ENCODE measurements at places on chromosomes 12 and 14.

DNA sequence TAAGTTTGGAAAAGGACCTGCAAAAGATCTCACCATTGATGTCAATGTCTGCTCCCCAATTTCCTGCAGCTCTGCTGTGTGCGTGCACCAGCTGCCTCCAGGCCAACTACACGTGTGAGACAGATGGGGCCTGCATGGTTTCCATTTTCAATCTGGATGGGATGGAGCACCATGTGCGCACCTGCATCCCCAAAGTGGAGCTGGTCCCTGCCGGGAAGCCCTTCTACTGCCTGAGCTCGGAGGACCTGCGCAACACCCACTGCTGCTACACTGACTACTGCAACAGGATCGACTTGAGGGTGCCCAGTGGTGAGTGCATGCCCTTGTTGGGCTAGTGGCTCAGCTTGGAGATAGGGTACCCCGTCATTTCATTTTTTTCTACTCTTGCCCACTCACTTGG, 23.7 kb downstream of the ACVR1B start:
- DNase-seq, result peak; percentile 59

DNA sequence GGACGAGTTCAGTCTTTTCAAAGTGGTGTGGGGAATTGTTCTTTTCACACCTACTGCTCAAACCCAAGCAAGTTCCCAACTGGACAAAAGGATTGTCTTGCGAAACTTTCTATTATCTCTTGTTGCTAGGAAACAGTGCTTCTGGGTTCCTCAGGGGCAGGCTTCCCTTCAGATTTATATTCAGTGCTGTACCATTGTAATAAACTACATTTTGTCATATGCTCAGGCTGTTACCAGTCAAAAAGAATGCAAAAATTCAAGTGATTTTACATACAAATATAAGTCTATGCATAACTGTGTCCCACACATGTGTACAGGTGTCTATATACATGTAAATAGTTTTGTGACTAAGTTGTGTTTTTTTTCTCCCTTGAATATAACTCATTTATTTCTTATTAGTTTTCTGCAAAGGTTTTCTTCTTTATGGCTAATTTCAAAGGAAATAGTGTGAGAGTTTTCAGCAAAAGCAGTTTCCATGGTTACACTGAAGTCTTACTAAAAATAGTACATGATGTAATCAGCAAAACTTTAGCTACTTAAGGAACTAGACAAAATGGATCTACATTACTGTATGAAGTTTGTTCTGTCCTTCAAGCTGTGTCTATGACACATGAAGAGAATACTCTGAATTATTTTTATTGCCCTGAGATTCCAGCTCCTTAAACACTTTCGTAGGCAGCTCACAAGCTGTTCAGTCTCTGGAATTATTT, 430.2 kb upstream of the TMPO start:
- no peak for DNase-seq

- DNase-seq, result no peak
These were observed 170.9 kb downstream of the SEC23A start for GRCh38 chr14:38931969-38932652.

- no peak for DNase-seq
These were observed 4.9 kb downstream of the PTGDR start for GRCh38 chr14:52272375-52272774.

DNA sequence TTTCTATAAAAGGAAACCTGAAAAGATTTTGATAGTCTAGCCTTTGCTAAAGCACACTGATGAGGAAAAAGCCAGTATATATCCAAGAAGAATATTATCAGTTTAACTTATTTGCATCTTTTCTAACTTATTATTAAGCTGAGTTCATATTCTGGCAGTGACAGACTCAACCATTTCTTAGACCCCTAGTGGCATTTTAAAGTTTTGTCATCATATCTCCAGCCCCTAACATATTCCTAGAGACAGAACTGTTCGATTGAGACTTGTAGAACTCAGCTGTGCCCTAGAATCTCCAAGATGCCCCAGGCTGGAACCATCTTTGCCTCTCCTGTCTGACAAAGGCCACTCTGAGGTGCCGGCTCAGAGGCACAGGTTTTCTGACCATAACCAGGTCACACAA, 365.6 kb downstream of the NELL2 start:
- DNase-seq, result no peak

GRCh38 chr12:27076468-27076867, 5.9 kb downstream of the C12orf71 start:
- no peak for DNase-seq

DNA sequence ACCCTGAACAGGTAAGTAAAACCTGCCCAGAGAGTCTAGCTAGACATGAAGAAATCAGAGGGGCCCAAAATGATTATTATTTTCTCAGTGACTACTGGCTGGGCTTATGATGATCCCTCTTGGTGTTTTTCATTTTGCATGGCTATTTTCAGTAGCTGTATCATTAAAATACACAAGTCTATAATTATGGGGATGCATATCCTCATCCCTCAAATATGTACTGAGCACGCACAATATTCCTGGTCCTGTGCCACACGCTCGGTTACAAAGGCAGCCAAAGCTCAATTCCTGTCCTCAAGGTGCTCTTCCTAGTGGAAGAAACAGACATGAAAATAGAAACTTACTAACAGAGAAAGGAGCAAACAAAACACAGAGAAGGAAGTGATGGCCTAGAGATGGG, 180.0 kb downstream of the DAD1 start:
- DNase-seq, result no peak

DNA sequence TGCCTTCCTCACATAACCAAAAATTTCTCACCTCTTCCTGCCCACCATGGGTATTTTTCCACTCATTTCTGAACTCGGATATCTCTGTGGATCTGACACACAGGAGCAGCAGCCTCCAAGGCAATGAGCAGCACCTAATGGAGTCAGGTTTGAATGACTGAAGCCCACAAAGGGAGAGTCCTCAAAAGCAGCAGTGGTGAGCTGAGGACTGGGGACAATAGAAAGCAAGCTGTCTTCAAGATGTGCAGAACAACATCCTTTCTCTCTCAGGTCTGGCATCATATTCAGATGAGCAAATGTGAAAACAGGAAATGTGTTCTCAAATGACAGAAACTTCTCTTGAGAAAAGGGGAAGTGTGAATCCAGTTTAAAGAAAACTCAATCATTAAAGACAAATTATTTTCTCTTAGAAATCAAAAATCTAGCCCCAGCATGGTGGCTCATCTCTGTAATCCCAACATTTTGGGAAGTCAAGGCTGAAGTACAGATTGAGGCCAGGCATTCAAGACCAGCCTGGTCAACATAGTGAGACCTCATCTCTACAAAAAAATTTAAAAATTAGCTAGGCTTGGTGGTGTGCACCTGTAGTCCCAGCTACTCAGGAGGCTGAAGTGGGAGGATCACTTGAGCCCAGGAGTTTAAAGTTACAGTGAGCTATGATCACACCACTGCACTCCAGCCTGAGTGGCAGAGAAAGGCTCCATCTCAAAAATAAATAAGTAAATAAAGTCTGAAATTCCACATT, 54.2 kb downstream of the C12orf42 start:
- DNase-seq, result no peak

DNA sequence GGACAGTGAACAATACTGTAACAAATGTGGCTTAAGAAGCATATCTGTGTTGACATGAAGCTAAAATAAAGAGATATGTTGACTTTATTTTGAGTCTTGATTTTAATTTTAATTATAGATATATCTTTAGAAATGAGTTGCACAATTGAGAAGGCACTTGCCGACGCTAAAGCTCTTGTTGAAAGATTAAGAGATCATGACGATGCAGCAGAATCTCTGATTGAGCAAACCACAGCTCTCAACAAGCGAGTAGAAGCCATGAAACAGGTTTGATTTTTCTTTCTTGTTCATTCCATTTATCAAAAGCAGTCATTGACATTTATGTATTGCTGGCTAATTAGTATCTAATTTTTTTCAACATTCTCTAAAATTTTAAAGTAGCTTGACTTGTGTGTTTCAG, 15.8 kb downstream of the FGFR1OP2 start:
- DNase-seq, result no peak

- no peak for DNase-seq
These were observed 60.6 kb downstream of the FBXL14 start for GRCh38 chr12:1533602-1534304.

GRCh38 chr12:3553221-3553620, 62.2 kb downstream of the PRMT8 start:
- DNase-seq, result peak; percentile 62

DNA sequence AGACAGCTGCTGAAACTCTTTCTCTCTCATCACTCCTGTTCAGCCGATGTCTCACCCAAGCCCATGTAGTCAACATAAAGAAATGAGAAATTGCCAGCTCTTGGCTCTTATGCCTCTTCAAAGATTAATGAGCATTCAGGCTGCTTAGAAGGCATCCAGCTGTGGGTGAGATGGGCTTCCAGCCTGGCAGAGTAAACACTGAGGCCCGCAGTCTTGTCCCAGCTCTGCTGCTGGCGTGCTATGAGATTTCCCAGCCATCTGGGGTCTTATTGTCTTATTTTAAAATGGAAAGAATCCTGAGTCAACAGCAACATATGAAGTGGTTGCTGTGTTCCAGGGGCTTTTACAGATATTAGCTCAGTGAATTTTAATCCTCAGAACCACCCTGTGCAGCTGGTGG, 12.6 kb downstream of the RXYLT1 start:
- no peak for DNase-seq

DNA sequence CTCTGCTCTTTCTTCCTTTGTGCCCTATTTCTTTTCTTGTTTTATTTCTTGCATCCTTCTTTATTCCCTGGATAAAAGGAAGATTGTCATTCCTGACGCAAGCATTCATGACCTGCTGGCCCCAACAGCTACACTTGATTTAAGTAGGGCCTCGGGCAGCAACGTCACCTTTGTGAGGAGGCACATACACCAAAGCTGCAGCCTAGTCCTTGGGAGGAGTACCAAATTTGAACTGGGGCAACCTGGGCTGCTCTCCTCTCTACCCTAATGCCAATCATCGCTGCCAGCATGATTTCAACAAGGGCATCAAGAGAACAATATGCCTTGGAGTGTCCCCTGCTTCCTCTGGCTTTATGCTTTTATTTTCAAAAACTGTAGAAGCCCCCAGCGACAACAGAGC, 76.4 kb downstream of the C12orf50 start:
- no peak for DNase-seq

GRCh38 chr14:100981809-100982208, 78.3 kb upstream of the RTL1 start:
- DNase-seq, result no peak

DNA sequence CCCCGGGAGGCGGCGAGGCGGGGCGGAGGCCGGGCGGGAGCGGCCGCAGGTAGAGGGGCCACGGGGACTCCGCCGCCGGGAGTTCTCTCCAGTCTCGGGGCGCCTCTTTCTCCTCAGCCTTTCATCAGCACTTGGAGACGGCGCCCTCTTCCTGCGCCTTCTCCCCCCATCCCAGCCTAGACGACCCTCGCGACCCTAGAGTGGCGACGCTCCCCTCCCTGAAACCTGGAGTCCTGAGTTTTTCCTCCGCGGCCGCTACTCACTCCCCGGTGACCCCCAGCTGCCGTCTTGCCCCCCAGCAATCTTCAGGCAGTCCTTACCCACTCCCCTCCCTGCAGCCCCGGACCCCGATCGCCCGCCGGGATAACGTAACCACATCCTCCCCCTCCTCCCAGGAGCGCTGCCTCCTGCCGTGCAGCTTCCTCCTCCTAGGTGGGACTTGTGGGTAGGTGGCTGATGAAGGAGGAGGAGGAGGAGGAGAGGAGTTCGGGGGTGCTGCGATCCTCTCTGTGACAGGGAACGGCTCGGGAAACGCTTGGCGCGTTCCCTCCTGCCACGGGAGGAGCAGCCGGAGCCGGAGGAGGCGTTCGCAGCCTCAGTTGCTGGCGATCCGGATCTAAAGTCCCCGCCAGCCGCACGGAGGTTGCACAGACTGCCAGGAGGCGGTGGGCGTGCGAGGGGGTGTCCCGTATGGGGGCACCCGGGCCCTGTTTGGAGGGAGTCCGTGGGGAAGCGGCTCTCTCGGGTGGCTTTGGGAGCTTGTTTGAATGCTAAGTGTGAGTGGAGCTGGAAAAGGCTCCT, 891 bp downstream of the PLEKHA5 start:
- peak; percentile 73 for DNase-seq

DNA sequence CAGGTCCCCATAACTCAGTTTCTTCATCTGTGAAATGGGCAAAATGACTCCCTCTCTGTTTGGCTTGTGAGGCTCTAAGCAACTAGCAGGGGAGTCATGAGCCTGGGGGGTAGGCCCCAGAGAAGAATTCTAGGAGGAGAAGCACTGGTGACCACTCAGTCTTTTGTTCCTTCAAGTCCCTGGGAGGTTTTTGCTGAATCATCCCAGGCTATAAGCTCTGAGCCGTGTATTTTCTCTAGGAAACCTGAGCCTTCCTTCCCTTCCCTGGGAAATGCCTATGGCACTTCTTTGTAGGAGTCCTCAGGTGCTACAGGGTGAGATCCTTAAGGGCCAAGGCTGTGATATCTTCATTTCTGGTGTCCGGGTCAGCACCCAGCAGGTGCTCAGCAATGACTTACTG, 4.5 kb downstream of the RPH3A start:
- no peak for DNase-seq

GRCh38 chr12:45828402-45828801, 98.9 kb downstream of the ARID2 start:
- no peak for DNase-seq

- no peak for DNase-seq
These were observed 1.3 kb upstream of the CD27 start for GRCh38 chr12:6443361-6443983.

DNA sequence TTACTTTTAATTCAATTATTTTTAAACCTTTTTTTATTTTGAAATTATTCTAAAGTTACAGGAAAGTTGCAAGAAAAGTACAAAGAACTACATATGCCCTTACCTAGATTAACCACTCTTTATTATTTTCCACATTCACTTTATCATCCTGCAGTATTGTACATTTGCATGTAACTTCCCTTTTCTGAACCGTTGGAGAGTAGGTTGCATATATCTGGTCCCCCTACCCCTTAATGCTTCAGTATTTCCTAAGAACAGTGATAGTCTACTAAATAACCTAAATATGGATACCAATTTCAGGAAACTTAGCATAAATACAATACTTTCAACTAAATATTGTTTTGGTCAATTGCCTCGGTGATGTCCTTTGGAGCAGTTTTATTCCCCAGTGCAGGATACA, 15.0 kb downstream of the G2E3 start:
- DNase-seq, result no peak

DNA sequence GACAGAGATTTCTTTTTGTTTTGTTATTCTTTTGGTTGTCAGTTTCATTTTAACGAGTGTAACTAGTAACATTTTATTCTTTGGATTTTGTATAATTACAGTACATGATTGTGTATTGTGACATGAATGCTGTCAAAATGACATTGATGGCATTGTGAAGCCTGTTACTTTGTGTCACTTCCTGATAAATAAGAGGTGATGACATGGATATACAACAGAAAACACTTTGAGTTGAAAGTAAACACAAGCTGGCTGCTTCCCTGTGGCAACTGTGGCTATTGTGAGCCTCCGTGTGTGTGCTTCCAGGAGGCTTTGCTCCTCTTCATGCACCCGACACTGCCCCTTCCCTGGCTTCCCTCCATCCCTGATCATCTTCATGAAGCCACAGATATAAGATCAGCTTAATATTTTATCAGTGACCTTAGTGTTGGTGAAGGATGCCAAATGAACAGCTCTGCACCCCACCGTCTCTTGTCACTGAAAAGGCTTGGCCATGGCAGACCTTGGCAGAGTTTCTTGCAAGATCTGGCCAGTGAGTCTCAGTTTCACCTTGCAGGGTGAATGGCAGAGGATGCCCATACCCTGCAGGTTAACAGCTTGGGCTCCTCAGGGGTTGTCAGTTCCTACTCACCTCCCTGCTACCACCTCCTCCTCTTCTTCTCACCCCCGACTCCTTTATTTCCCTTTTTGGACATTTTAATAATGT, 191.9 kb downstream of the EPS8 start:
- DNase-seq, result no peak
